ENCODE measurements at places on chromosomes 11 and 22. TPM values are rescaled to one million over a fixed set of nuclear protein-coding genes. Genes with fewer than 3 reads are reported as not detected.

GRCh38 chr11:11722861-11723260, 101.1 kb upstream of the GALNT18 start:
- H3K36me3 ChIP-seq = no peaks in the 10 kb centered on the region
- peaks cover 8% of the 10 kb centered on the region for H3K27me3 ChIP-seq
- no peak overlapping the region for H3K27ac ChIP-seq
- no peaks in the 10 kb centered on the region for H3K4me1 ChIP-seq

ADAMTS15 gene
- polyA plus RNA-seq = 18.2 TPM

GRCh38 chr11:77211040-77211451, 83.0 kb downstream of the MYO7A start:
- peaks cover 2% of the 10 kb centered on the region for H3K4me1 ChIP-seq
- H3K4me3 ChIP-seq = no peak overlapping the region
- no peak for DNase-seq

MAPK8IP1 gene
- 3.8 TPM for polyA plus RNA-seq

DNA sequence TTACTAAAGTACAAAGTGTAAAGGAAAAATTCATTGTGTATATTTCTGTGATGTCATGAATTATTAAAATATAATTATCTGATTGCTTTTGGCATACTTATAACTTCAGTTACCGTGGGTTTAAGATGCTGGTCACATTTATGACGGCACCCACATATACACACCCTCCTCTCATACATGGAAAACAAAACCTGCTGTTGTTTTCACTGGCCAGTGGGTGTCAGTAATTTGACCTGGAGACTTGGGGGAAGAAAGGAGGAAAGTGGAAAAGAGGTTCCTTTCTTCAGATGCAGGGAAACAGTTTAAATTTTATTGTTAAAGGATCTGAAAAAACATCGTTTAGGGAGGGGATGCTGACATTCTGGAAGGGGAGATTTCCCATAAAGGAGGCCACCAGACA, 742 bp upstream of the BBOX1 start:
- H3K36me3 ChIP-seq = no peaks in the 10 kb centered on the region
- H3K4me3 ChIP-seq = no peak overlapping the region
- H3K27me3 ChIP-seq = no peaks in the 10 kb centered on the region

HIC2 gene
- polyA plus RNA-seq = 0.70 TPM

GRCh38 chr11:2519862-2520735, 75.3 kb downstream of the KCNQ1 start:
- H3K4me1 ChIP-seq = no peaks in the 10 kb centered on the region
- H3K36me3 ChIP-seq = no peaks in the 10 kb centered on the region

DNA sequence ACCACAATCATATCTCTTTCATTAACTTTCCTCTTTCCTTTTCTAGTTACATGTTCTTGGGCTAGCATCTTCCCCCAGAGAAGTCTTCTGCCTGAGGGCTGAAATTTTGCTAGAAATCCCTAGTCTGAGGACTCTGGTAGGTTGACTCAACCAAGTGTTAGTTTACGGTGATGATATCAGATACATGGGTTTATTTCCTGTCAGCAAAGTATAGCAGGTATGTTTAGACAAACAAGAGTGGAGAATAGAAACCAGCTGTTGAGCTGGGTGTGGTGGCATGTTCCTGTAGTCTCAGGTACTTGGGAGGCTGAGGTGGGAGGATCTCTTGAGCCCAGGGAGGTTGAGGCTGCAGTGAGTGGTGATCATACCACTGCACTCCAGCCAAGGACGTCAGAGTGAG, 11.2 kb downstream of the FOLR1 start:
- H3K27me3 ChIP-seq = no peaks in the 10 kb centered on the region
- no peak overlapping the region for H3K4me3 ChIP-seq
- no peaks in the 10 kb centered on the region for H3K4me1 ChIP-seq
- no peak overlapping the region for H3K27ac ChIP-seq
- no peak for DNase-seq
- no peaks in the 10 kb centered on the region for H3K36me3 ChIP-seq

- no peak for DNase-seq
- H3K36me3 ChIP-seq = no peaks in the 10 kb centered on the region
- no peak overlapping the region for H3K4me3 ChIP-seq
- H3K27ac ChIP-seq = no peak overlapping the region
- H3K27me3 ChIP-seq = no peaks in the 10 kb centered on the region
Measured at GRCh38 chr11:111623527-111624030, 21.3 kb downstream of the SIK2 start.

DNA sequence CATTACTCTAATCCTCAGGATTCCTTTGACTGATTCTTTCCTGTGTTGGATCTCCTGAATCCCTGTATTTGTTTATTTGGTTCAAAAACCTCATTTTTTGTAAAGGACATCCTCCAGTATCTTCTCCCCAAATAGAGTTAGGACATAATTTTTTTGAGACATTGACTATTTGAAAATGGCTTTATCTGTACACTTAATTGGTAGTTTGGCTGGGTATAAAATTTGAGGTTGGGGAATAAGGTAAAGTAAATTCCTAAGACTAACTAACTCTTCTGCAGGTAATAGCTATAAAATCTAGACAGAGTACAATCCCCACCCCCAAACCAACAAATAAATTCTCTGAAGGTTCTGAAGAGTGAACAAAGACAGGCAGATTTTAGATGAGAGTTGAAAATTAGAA, 114.4 kb downstream of the CTTN start:
- no peak overlapping the region for H3K4me3 ChIP-seq
- H3K27ac ChIP-seq = no peak overlapping the region
- H3K36me3 ChIP-seq = no peaks in the 10 kb centered on the region
- no peak for DNase-seq

GRCh38 chr22:27245056-27245455, 556.5 kb downstream of the MN1 start:
- peaks cover 2% of the 10 kb centered on the region for H3K27me3 ChIP-seq
- H3K27ac ChIP-seq = no peak overlapping the region
- no peaks in the 10 kb centered on the region for H3K36me3 ChIP-seq

- no peaks in the 10 kb centered on the region for H3K4me1 ChIP-seq
- H3K27me3 ChIP-seq = no peaks in the 10 kb centered on the region
- H3K4me3 ChIP-seq = no peak overlapping the region
- H3K36me3 ChIP-seq = peaks cover 3% of the 10 kb centered on the region
- DNase-seq = no peak
Measured at GRCh38 chr11:27660171-27660570, 40.1 kb downstream of the BDNF start.

DNA sequence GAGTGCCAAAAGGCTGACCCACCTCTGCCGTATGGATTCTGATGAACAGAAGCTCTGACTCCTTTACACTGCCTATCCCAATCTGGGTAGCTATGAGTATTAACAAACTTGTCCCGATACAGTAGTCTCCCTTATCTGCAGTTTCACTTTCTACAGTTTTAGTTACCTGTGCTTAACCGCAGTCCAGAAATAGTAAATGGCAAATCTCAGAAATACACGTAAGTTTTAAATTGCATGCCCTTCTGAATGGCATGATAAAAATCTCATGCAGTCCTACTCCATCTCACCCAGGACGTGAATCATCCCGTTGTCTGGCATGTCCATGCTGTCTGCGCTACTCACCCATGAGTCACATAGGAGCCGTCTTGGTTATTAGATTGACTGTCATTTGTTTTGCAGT, 68.8 kb downstream of the SNX19 start:
- H3K36me3 ChIP-seq = no peaks in the 10 kb centered on the region
- no peak overlapping the region for H3K4me3 ChIP-seq

- H3K4me1 ChIP-seq = peaks cover 5% of the 10 kb centered on the region
- no peak overlapping the region for H3K27ac ChIP-seq
- no peaks in the 10 kb centered on the region for H3K27me3 ChIP-seq
Measured at GRCh38 chr11:107844041-107844440, 14.5 kb downstream of the SLC35F2 start.

- no peaks in the 10 kb centered on the region for H3K36me3 ChIP-seq
- no peaks in the 10 kb centered on the region for H3K27me3 ChIP-seq
- peak overlapping the region; percentile 57 for H3K27ac ChIP-seq
- DNase-seq = no peak
- peaks cover 44% of the 10 kb centered on the region for H3K4me1 ChIP-seq
Measured at GRCh38 chr11:65485920-65486219, 13.0 kb upstream of the MALAT1 start.

DNA sequence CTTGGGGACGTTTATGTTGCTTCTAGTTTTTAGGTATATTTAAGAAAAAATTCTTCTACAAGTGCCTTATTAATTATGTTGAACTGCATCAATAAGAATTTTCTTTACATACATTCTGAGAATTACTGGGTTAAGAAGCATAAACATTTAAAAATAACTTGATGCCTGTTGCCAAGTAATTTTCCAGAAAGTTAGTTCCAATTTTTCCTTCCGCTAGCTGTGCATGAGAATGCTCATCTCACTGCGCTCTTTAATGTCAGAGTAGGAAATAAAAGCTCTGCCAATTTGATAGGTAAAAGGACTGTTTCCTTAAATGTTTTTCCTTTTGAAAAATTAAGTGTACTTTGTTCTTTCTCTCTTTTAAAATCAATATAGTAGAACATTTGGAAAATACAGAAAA, 113.1 kb upstream of the ZBED5 start:
- H3K4me1 ChIP-seq = no peaks in the 10 kb centered on the region
- H3K27ac ChIP-seq = no peak overlapping the region
- no peak for DNase-seq
- no peaks in the 10 kb centered on the region for H3K36me3 ChIP-seq
- peaks cover 6% of the 10 kb centered on the region for H3K27me3 ChIP-seq

APOL5 gene
- polyA plus RNA-seq = 0.06 TPM

ZNF215 gene
- 2.7 TPM for polyA plus RNA-seq

DNA sequence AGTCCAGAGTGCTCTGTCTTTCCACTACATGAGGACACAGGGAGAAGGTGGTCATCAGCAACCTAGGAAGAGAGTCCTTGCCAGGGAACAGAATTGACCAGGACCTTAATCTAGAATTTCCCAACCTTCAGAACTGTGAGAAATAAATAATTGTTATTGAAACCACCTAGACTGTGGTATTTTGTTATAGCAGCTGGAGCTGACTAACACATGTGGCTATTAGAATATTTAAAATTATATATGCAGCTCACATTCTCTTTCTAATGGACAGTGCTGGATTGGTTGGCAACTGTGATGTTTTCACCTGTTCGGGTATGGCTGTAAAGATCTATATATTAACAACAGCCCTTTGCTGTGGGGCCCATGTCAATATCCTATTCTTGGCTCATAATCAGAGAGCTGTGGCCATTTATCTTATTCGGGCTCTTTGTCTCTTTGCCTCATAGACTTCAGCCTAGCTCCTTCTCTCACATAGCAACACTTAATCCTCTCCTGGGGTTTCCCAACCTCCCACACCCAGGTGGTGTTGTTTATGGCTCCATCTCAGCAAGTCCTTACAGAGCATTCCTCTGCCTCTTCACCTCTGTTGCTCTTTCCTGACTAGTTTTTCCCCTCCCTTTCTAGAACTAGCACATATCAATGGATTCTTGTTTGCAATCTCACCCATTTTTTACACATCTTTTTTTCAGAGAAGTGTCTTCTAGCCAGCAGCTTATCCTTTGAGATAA, 46.4 kb upstream of the AMOTL1 start:
- no peak for DNase-seq
- H3K36me3 ChIP-seq = no peaks in the 10 kb centered on the region
- no peaks in the 10 kb centered on the region for H3K4me1 ChIP-seq
- H3K4me3 ChIP-seq = no peak overlapping the region
- H3K27me3 ChIP-seq = no peaks in the 10 kb centered on the region

RFPL1 gene
- not detected for polyA plus RNA-seq

PTGDR2 gene
- 0.45 TPM for polyA plus RNA-seq

DNA sequence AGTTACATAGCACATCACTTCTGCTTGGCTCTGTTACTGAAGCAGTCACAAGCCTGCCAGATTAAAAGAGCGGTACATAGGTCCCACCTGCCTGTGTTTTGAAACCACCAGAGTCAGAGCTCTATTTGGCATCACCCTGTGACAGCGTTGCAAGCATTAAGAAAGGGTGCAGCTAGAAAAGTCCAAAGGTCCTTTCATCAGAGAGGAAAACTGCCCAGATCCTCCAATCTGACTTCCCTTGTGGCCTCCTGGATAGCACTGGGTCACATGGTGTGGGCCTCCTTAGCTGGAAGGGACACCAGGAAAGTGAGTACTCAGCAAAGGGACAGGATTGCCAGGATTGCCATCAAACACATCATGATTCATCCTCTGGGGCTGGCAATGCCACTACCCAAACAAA, 22.9 kb downstream of the STX3 start:
- no peak overlapping the region for H3K27ac ChIP-seq
- no peaks in the 10 kb centered on the region for H3K27me3 ChIP-seq
- no peak overlapping the region for H3K4me3 ChIP-seq

DNA sequence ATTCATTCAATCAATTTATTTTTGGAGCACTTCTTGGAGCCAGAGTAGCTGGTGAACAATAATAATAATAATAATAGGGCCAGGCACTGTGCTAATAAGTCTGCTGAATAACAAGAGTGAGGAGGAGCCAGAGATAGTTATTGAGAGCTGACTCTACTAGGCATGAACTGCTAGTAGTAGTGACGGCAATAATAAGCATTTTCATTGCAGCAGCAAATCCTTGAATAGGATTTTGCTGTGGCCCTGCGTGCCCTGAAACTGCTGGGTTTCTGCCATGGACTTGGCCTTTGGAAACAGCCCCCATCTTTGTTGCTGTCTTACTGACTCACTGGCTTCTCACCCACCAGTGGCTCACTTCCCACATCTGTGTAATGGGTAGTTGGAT, 545.9 kb downstream of the MIAT start:
- H3K36me3 ChIP-seq = no peaks in the 10 kb centered on the region
- peaks cover 2% of the 10 kb centered on the region for H3K27me3 ChIP-seq
- peaks cover 7% of the 10 kb centered on the region for H3K4me1 ChIP-seq
- no peak for DNase-seq
- H3K4me3 ChIP-seq = no peak overlapping the region
- H3K27ac ChIP-seq = peak overlapping the region; percentile 23

DNA sequence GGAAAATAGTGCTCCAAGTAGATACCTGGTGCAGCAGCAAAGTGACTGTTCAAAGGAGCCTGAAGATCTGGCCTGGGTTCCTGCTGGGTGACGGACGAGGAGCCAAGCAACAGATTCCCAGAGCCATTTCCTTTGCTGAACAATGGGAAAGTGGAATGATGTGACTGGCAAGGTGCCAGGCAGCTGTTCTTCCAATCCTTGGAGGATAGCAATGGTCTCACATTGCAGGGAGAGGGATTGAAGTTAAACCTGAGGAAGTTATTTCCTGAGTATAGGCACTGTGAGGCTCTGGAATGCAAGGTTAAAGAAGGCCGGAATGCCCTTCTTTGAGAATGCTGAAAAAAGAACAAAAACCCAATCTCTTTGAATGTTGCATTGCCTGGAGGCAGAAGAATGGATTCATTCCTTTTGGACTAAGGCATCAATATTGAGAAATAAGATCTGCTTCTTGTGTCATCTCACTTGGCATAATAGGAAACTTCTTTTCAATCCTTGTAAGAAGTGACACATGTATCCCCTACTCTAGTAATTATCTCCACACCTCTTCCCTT, 223.8 kb downstream of the BLID start:
- no peak overlapping the region for H3K27ac ChIP-seq
- no peaks in the 10 kb centered on the region for H3K36me3 ChIP-seq
- DNase-seq = peak; percentile 81
- no peaks in the 10 kb centered on the region for H3K27me3 ChIP-seq

Data from fibroblast of lung (primary cell).